ENCODE measurements at places on chromosomes 7 and 10.

DNA sequence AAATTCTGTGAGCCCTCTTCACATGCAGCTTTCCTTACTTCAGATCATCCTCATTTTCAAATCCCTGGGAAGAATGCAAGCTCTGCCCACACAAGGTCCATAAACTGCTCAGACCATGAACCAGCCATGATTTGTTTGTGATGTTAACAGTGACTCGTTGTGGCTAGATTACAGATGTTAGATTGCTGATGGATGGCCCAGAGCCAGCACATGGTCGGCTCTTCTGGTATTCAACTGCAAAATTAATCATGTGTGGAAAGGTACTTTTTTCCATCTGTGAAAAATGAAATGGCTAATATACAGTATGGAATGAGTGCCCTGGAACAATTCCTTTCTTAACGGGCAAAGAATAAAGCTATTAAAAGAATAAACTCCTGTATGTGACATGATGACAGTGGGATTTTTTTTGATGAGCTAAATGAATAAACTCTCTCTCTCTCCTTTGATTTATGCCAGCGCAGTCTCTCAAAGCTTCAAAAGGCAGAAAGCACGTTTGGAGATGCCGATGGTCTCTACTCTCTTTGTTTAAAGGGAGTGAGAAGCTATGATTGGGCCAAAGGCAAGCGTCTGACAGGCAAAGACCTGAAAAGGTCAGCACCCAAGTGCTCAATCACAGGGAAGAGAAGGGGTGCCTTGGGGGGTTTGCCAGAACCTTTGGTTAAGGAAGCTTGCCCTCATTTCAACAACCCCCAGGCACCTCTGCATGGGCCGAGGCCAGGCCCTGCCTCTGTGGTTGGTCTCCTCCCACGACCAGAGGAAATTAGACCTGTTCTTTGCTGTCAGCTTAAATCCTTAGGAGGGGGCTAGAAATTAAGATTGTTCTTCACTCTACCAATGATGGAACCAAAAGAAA is 444.0 kb upstream of the NFE2L3 start:
- DNase-seq: no peak

GRCh38 chr10:458421-458851 is 231.0 kb downstream of the DIP2C start:
- no peak for DNase-seq

DNA sequence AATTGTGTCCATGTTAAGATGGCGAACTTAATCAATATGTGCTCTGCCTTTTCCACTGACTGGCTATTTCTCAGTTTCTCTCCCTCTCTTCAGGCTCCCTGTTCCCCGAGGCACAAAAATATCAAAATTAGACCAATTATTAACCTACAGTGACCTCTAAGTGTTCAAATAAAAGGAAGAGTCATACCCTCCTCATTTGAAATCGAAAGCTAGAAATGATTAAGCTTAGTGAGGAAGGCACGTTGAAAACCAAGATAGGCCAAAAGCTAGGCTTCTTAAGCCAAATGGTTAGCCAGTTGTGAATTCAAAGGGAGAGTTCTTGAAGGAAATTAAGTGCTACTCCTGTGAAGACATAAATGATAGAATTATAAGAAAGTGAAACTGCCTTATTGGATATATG is 81.1 kb upstream of the MBL2 start:
- no peak for DNase-seq

DNA sequence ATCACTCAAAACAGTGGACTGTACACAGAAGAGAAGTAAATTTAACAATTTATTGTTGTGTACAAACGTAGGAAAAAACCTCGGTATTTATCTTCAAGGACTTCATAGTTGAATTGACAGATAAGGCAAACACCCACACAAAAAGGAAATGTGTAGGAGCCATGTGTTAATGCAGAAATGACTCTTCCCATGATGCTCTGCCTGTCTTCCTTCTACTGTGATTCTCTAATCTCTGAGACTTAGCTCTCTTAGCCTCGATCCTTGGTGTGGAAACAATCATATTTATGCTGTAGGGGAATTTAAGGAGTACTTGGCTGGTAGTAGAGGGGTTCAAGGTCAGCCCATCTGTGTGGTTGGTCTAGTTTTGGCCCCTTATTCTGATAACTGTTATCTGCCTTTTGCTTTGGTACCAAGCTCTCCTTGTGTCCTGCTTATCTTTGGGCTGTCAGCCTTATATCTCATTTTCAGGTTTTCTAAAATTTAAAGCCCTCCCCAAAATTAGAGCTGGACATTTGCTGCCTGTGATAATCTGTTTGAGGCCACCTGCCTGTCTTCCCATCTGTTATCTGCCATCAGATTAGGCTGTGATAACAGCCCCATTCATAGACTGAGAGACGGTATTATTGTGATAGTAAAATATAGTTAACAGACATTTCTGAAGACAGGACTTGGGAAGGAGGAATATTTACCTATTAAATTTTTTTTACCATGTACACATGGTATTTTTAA is 81.7 kb downstream of the GPR85 start:
- no peak for DNase-seq

- no peak for DNase-seq
Observed at GRCh38 chr7:3867863-3868262, 566.8 kb downstream of the SDK1 start.

DNA sequence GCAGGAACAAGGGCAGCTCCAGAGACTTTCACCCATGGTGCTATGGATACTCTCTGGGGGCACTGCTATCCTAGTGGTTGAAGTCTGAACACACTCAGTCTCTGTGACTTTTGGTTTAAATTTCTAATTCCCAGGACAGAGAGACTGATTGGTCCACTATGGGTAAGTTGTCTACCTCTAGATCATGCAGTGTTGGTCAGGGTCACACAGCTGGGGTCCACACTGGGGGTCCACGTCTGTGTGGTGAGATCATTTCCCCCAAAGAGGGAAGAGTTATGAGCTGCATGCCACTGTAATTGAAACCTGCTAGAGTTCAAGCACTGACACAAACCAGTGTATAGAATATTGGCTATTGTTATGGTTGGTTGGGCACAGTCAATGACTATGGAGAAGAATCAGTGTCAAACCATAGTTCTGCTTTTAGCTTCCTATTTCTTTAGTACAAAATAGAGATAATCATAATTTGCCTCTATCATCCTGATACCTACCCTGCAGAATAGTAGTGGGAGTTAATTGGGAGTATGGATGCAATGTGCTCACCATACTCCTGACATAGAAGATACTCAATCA is 101.6 kb downstream of the PRTFDC1 start:
- no peak for DNase-seq

GRCh38 chr10:130045091-130045652 is 65.5 kb downstream of the C10orf143 start:
- no peak for DNase-seq

- no peak for DNase-seq
Observed at GRCh38 chr10:125629758-125630376, 53.1 kb downstream of the TEX36 start.

DNA sequence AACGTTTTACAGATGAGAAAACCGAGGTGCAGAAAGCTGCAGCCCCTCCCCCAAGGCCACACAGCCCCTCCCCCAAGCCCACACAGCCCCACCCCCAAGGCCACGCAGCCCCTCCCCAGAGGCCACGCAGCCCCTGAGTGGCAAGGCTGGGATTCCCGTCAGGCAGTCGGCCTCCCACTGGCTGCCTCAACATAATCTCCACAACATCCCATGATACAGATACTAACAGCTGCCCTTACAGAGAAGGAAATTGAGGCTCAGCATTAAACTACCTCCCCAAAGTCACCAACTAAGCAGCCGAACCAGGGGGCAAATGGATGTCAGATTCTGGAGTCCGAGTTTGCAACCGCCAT is 15.9 kb downstream of the SH3PXD2A start:
- no peak for DNase-seq

DNA sequence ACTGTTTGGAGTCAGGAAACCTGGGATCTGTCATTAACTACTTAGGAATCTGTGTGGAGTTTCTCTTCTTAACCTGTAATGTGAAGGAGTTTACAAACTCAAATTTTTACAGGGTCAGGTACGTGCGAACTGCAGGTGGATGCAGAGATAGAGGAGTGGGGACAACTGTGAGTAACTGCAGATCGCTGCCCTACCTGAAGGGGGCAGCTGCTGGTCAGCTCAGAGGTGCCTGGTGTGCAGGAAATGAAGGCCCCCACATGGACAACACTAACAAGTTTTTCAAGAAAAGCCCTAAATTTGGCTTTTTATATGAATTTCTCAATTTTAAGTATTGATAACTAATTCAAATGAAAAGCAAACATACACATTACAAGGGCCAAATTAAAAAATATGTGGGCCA is 380.0 kb downstream of the REEP3 start:
- no peak for DNase-seq

DNA sequence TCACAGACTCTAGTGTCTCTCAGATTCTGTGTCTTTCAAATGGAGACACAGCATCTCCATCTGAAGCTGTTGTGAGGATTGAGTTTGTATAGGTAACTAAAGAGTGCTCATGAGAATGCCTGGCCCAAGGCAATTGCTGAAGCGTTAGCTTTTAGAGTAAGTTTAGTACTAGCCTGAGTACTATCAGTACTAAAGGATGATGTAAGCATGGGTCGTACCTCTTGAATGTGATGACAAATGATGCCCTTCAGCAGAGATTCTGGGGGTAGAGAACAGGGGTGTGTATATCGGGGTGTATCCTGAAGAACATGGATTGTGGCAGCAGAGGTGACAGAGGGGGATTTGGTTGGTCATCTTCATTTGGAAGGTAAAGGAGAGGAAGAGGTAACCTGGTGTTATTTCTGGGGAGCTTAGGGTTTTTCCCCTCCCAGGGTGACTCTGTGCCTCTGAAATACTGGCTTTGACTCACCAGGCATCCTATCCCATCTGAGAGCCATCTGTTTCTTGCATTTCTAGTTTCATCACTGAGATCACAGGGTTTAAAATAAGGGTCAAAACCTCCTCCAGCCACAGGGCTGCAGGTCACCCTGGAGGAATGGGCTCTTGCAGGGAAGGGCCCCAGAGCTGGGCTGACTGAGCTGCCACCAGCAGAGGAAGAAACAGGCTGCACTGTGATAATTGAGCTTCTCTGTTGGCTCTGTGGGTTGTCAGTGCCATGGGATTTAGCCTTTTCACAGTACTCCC is 756.0 kb downstream of the KCNMA1 start:
- no peak for DNase-seq

GRCh38 chr10:108421266-108421665 is 1256.8 kb upstream of the SORCS1 start:
- no peak for DNase-seq

- no peak for DNase-seq
Observed at GRCh38 chr10:50470798-50471582, 152.8 kb downstream of the SGMS1 start.

- DNase-seq: no peak
Observed at GRCh38 chr7:71131256-71132126, 453 bp upstream of the GALNT17 start.

- DNase-seq: no peak
Observed at GRCh38 chr10:7300384-7300971, 110.4 kb downstream of the SFMBT2 start.

GRCh38 chr10:84270708-84271107 is 25.9 kb downstream of the RGR start:
- no peak for DNase-seq

GRCh38 chr7:31092606-31093005 is 40.5 kb downstream of the ADCYAP1R1 start:
- DNase-seq: no peak
